ENCODE measurements at places on chromosomes 2 and 18.

DNA sequence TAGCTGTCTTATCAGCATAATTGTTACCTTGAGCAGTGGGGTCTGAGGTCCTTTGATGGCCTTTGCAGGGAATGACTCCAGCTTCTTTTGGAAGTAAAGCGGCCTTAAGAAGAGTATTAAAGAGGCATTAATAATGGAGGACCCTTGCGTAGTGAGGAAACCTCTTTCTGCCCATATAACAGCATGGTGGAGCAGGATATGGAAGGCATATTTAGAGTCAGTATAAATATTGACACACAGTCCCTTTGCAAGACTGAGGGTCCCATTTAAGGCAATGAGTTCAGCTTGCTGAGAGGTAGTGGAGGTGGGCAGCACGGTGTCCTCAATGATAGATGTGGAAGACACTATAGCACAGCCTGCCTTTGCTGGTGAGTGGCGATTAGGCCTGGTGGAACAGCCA is 32.7 kb downstream of the NCL start:
- no peak for DNase-seq

DNA sequence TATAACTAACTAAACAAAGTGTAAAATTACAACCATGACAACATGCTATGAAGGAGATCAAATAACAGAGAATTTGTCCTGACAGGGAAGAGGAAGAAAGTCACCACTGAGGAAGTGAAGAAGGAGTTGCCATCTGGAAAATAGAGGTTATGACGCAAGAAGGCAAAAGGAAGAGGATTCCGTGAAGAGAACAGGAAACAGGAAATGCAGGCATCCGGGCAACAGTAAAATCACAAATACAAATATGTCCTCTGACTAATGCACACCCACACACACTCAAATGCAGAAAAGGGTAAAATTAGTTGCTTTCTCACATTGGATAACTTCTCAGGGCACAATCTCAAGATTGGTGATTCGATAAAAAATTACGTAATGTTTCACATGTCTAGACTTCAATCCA is 278.4 kb downstream of the TMX3 start:
- no peak for DNase-seq

GRCh38 chr18:59301929-59302328 is 16.5 kb downstream of the CPLX4 start:
- DNase-seq: no peak

- DNase-seq: no peak
Observed at GRCh38 chr2:235599596-235600338, 105.9 kb downstream of the AGAP1 start.

- DNase-seq: no peak
Observed at GRCh38 chr2:224910574-224910925, 131.7 kb downstream of the DOCK10 start.

DNA sequence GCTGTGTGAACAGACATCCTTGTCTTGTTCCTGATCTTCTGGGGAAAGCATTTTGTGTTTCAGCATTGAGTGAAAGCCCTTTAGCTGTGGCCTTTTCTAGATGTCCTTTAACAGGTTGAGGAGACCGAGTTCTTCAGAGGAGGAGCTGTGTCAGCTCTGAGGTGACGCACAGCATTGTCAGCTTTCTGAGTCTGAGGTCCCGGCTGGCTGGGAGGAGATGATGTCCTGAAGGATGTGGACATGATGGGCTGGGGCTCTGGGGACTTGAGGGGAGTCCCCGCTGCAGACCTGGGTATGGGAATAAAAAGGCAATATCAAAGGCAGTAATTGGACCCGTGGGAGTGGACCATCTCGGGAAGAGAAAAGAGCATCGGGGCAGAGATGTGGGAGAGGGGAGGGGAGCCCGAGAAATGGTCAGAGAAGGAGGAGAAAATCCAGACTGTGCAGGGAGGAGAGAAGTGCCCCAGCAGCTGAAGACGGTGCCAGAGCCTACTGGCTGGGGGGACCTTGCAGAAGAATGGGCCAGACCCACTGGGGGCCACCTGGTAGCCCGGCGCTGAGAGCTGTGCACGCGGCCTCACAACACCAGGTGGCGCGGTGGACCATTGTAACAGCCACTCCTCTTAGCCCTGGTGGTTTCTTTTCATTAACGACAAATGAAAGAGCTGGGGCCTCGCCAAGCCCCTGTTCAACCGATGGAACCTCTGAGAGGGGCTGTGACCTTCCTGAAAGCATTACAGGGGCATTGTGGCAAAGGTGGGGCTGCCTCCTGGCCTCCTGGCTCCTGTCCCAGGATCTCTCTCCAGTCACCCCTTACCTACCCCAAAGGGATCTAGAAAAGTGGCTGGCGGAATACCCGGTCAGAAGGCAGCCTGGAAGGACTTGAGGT is 61.6 kb downstream of the ST3GAL5 start:
- peak; percentile 66 for DNase-seq

- DNase-seq: no peak
Observed at GRCh38 chr2:233791883-233792329, 13.8 kb downstream of the MROH2A start.

- DNase-seq: no peak
Observed at GRCh38 chr2:71705171-71705960, 252.0 kb downstream of the DYSF start.

DNA sequence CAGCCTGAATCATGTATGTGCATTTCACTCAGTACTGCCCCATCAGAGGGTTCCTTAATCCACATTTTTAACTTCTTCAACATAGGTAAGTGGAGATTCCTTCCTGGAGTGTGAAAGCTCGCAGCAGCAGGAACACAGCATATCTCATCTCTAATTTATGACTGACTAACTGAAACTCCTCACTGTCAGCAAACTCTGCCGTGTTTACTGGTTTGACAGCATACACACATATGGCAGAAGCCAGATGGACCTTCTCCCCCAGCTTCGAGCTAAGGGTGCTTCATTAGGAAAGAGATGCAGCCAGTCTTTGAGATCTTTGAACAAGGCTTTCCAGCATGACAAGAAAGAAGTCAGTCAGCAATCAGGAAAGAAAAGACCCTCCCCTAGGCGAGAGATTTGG is 200.3 kb upstream of the ACVR2A start:
- no peak for DNase-seq

- no peak for DNase-seq
Observed at GRCh38 chr2:146438246-146438645, 1406.6 kb upstream of the ACVR2A start.

- DNase-seq: peak; percentile 11
Observed at GRCh38 chr2:64524604-64525316, 632 bp downstream of the AFTPH start.
